ENCODE measurements at places on chromosomes 7 and 10. TPM values are rescaled to one million over a fixed set of nuclear protein-coding genes. Genes with fewer than 3 reads are reported as not detected.

INHBA gene
- 1.1 TPM for total RNA-seq

ST8SIA6 gene
- total RNA-seq = 2.2 TPM

ZNF518A gene
- 9.9 TPM for total RNA-seq

GDF2 gene
- total RNA-seq = 4.5 TPM

AP5Z1 gene
- total RNA-seq = 12.4 TPM

AGBL3 gene
- 1.2 TPM for total RNA-seq

UPK3BL2 gene
- total RNA-seq = 10.5 TPM

CALHM3 gene
- total RNA-seq = not detected

DNA sequence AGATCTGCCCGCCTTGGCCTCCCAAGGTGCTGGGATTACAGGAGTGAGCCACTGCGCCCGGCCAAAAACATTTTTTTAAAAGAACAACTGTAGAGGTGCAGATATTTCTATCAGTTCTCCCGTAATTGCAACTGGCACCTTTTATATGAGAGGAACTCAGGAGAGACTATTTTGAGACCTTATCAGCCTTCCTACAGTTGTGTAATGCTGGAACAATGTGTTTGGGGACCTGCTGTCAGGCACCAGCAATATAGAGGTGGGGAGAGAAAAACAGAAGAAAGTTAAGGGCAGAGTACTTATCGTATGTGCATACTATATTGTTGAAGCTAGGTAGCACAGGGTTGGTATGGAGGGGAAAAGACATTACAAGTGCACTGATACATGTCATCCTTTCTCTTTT, 343.8 kb upstream of the ANKRD30A start:
- H3K27ac ChIP-seq = no peak overlapping the region
- DNase-seq = no peak
- H3K4me3 ChIP-seq = no peak overlapping the region
- H3K4me1 ChIP-seq = no peaks in the 10 kb centered on the region
- H3K27me3 ChIP-seq = no peaks in the 10 kb centered on the region
- H3K36me3 ChIP-seq = no peaks in the 10 kb centered on the region

GRCh38 chr7:12725575-12726316, 38.3 kb downstream of the ARL4A start:
- no peak overlapping the region for H3K27ac ChIP-seq
- no peaks in the 10 kb centered on the region for H3K27me3 ChIP-seq
- no peak for DNase-seq

GRCh38 chr10:117544004-117544701, 1.6 kb downstream of the EMX2 start:
- H3K36me3 ChIP-seq = no peaks in the 10 kb centered on the region
- peaks cover 56% of the 10 kb centered on the region for H3K27me3 ChIP-seq
- H3K4me3 ChIP-seq = no peak overlapping the region
- DNase-seq = no peak
- H3K4me1 ChIP-seq = peaks cover 7% of the 10 kb centered on the region

GRCh38 chr7:30594048-30594539, 584 bp upstream of the GARS1 start:
- peak overlapping the region; percentile 89 for H3K4me3 ChIP-seq
- H3K4me1 ChIP-seq = peaks cover 15% of the 10 kb centered on the region
- no peaks in the 10 kb centered on the region for H3K36me3 ChIP-seq
- DNase-seq = peak; percentile 55

GRCh38 chr7:97671571-97671970, 60.3 kb upstream of the TAC1 start:
- H3K27ac ChIP-seq = no peak overlapping the region
- no peak overlapping the region for H3K4me3 ChIP-seq
- no peaks in the 10 kb centered on the region for H3K4me1 ChIP-seq
- no peak for DNase-seq
- no peaks in the 10 kb centered on the region for H3K27me3 ChIP-seq

DNA sequence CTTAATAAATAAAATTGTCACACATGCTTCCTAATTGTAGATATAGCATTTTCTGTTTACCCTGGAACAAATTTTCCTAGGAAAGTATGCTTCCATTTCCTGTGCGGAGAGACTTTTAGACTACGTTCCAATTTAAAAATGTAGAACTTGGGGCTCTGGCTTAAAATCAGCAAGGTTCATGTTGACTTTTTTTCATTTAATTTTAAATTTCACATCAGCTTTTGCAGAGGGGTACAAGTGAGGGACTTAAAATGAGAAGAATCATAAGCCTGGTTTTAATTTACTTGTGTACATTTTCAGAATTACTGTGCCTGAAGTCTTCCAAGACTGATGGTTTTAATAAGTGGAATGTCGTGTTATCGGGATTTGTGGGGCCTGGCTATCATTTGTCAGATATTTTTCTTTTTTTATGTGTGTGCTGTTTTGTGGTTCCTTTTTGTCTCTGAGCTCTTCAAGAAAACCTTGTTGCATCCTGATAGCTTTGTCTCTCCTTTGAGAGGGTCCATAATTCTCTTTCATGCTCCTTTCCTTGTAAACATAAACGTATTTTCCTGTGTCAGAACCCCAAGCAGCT, 8.8 kb upstream of the ATRNL1 start:
- no peak overlapping the region for H3K27ac ChIP-seq
- H3K36me3 ChIP-seq = no peaks in the 10 kb centered on the region
- no peak overlapping the region for H3K4me3 ChIP-seq
- H3K4me1 ChIP-seq = no peaks in the 10 kb centered on the region
- no peak for DNase-seq

- DNase-seq = no peak
- H3K36me3 ChIP-seq = no peaks in the 10 kb centered on the region
- H3K4me3 ChIP-seq = no peak overlapping the region
Observed at GRCh38 chr7:135771961-135772638, 23.5 kb upstream of the FAM180A start.

- H3K36me3 ChIP-seq = no peaks in the 10 kb centered on the region
- no peak overlapping the region for H3K4me3 ChIP-seq
- no peaks in the 10 kb centered on the region for H3K27me3 ChIP-seq
- DNase-seq = no peak
- no peak overlapping the region for H3K27ac ChIP-seq
Observed at GRCh38 chr7:39978230-39978934, 28.3 kb downstream of the CDK13 start.

GRCh38 chr7:116021237-116021636, 9.3 kb downstream of the TFEC start:
- H3K4me1 ChIP-seq = no peaks in the 10 kb centered on the region
- no peak overlapping the region for H3K4me3 ChIP-seq
- DNase-seq = no peak
- H3K27me3 ChIP-seq = no peaks in the 10 kb centered on the region
- H3K27ac ChIP-seq = no peak overlapping the region
- no peaks in the 10 kb centered on the region for H3K36me3 ChIP-seq

DNA sequence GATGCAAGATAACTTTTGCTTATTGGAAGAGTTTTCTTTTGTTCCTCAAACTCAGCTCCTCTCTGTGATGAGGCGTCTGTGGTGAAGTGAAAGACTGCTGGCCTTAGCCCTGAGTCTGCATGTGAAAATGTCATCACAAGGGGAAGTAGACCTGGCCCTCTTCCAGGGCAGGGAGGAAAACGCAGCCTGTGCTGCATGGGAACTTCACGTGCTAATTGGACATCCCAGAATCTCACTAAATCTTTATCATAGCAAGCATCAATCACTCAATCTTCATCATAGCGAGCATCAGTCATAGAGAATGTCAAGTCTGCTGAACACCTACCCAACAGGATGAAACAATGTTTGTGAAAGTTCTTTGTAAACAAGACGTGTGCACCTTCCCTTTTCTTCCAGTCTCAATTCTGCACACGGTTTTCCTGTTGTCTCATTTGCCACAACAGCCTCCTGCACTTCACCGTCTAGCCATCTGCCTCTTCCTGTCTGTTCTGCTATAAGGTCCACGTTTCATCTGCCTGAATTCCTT, 314.6 kb downstream of the FRMD4A start:
- H3K36me3 ChIP-seq = no peaks in the 10 kb centered on the region
- no peak overlapping the region for H3K4me3 ChIP-seq
- no peaks in the 10 kb centered on the region for H3K27me3 ChIP-seq
- H3K4me1 ChIP-seq = no peaks in the 10 kb centered on the region
- no peak for DNase-seq

DNA sequence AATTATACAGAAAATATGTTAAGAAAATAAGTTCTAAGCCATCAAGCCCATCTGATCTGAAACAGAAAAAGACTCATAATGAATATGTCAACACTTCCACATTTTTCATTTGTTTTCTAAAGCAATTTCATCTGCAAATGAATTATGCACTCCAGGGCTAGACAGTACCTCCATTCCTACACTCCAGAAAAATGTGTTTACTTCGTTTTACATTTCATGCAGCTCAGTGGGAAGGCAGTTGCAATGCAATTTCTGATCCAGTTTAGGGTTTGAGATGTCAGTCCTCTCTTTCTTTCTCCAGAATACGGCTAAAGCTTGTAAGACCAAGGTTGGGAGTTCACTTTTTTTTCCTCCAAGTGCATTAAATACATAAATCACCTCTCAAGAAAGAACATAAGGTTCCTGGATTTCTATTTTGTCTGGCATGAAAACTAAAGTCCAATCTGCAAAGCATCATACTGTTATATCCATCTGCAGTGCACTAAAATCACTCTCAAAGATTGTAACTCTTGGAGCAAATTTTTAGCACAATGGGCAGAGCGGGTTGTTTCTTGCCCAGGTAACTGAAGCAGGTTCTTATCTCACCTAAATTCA, 348.8 kb upstream of the C7orf33 start:
- H3K27me3 ChIP-seq = no peaks in the 10 kb centered on the region
- no peak overlapping the region for H3K4me3 ChIP-seq
- no peaks in the 10 kb centered on the region for H3K4me1 ChIP-seq

DNA sequence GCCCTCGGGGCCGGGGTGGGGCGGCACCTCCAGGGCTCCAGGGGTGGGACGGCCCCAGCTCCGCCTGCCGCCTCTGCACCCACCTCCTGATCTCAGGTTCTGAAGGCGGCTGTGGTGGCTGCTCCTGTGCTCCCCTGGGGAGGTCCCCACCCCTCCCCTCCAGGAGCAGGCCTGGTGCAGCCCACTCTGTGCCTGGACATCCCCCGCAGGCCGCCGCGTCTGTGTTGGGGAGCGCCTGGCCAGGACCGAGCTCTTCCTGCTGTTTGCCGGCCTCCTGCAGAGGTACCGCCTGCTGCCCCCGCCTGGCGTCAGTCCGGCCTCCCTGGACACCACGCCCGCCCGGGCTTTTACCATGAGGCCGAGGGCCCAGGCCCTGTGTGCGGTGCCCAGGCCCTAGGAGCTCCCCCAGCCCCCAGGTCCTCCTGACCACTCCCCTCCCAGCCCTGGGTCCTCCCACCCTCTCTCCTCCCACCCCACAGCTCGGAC, 5.5 kb downstream of the CYP2W1 start:
- no peak for DNase-seq
- no peaks in the 10 kb centered on the region for H3K36me3 ChIP-seq
- peaks cover 7% of the 10 kb centered on the region for H3K4me1 ChIP-seq
- H3K4me3 ChIP-seq = no peak overlapping the region
- H3K27me3 ChIP-seq = no peaks in the 10 kb centered on the region

GRCh38 chr10:10782603-10783002, 235.1 kb upstream of the CELF2 start:
- H3K27me3 ChIP-seq = no peaks in the 10 kb centered on the region
- no peak overlapping the region for H3K27ac ChIP-seq
- no peak overlapping the region for H3K4me3 ChIP-seq
- no peaks in the 10 kb centered on the region for H3K36me3 ChIP-seq
- no peaks in the 10 kb centered on the region for H3K4me1 ChIP-seq

GRCh38 chr7:42014625-42015618, 222.1 kb downstream of the GLI3 start:
- no peaks in the 10 kb centered on the region for H3K36me3 ChIP-seq
- H3K27ac ChIP-seq = no peak overlapping the region
- no peak overlapping the region for H3K4me3 ChIP-seq
- DNase-seq = no peak
- H3K27me3 ChIP-seq = no peaks in the 10 kb centered on the region

DNA sequence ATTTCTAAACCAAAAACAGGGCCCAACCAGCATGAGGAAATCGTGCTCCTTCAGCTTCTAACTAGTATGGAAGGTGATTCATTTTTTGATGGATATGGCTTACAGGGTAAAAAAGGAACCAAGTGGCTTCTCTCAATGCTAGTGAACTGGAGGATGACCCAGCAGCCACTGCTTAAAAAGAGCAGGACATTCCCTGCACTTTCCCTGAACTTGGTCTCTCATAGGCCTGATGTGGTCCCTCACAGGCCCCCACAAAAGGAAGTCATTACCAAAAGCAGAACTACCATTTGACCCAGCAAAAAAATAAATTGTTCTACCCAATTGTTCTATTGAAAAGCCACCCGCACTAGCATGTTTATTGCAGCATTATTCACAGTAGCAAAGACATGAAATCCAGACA, 188.8 kb downstream of the CALN1 start:
- no peaks in the 10 kb centered on the region for H3K27me3 ChIP-seq
- H3K36me3 ChIP-seq = no peaks in the 10 kb centered on the region
- H3K4me3 ChIP-seq = no peak overlapping the region
- no peak overlapping the region for H3K27ac ChIP-seq

- no peaks in the 10 kb centered on the region for H3K27me3 ChIP-seq
- H3K4me3 ChIP-seq = no peak overlapping the region
- DNase-seq = no peak
- peak overlapping the region; percentile 65 for H3K27ac ChIP-seq
Observed at GRCh38 chr10:128158021-128158795, 32.0 kb upstream of the MKI67 start.

DNA sequence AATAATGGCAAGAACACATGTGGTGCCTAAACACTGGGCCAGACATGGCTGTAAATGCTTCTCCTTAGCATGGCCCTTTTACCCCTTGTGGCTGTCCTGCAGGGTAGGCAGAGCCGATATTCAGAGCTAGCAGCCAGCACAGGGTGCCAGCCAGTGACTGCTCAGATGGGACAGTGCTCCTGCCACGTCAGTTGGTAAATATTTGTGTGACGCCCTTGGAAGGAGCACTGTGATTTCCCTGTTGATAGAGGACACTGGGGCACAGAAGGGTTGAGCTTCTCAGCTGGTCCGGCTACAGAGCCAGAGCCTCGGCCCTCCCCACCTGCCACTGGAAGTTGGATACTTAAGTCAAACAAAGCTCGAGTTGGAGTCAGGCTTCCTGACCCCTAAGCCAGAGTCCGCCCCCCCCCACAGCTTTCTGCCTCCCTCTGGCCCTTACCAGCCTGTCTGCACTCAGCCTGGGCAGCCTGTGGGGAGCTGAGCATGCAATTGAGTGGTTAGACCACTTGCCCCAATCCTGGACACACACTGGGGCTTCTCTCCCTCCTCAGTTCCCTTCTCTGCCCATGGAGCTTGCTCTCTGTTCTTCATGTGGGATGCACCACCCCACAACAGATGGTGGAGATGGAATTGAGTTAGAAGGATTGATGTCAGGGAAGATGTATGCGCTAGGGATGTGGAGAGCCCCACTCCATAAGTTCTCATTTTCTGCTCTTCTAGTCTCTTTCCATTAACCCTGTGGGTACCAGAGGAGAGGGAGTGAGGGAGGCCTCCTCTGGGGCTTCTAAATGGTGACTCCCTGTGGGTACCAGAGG, 350.8 kb downstream of the PLXNA4 start:
- H3K4me1 ChIP-seq = peaks cover 5% of the 10 kb centered on the region
- no peaks in the 10 kb centered on the region for H3K27me3 ChIP-seq
- H3K36me3 ChIP-seq = no peaks in the 10 kb centered on the region
- no peak overlapping the region for H3K4me3 ChIP-seq
- peak; percentile 80 for DNase-seq
- no peak overlapping the region for H3K27ac ChIP-seq

GRCh38 chr10:74896788-74897527, 70.6 kb downstream of the KAT6B start:
- H3K36me3 ChIP-seq = no peaks in the 10 kb centered on the region
- no peak overlapping the region for H3K4me3 ChIP-seq
- no peak overlapping the region for H3K27ac ChIP-seq
- H3K27me3 ChIP-seq = no peaks in the 10 kb centered on the region

- no peak overlapping the region for H3K4me3 ChIP-seq
- no peaks in the 10 kb centered on the region for H3K36me3 ChIP-seq
- DNase-seq = no peak
- no peak overlapping the region for H3K27ac ChIP-seq
- no peaks in the 10 kb centered on the region for H3K27me3 ChIP-seq
- no peaks in the 10 kb centered on the region for H3K4me1 ChIP-seq
Observed at GRCh38 chr7:6346581-6346980, 74.2 kb upstream of the CYTH3 start.
